SJSA1 (cell line): ENCODE measurements at places on chromosomes 6 and 20. TPM values are rescaled to one million over a fixed set of nuclear protein-coding genes. Genes with fewer than 3 reads are reported as not detected.
A peak's percentile ranks its signal among the peaks of the same experiment; 100 is the strongest.

GRCh38 chr20:3312940-3313682, 74.1 kb upstream of the SLC4A11 start:
- DNase-seq, result no peak

GRCh38 chr6:166989427-166990032, 9.7 kb upstream of the CEP43 start:
- DNase-seq, result peak; percentile 28

DNA sequence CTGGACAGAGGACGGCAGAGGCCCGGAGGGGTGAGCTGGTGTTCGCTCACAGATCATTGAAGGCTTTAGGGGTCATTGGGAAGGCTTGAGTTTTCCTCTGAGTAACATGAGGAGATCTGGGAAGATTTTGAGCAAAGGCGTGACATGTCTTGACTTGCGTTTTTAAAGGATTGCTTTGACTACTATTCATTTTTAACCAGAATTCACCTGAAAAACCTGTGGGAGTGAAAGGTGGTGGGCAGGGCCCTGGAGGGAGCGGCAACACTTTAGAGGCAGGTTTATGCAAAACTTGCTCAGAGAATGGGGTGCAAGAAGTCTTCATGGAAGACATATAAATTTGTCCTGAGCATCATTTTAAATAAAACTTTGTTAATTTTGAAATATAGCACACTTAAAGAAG, 72.2 kb upstream of the EEF1E1 start:
- DNase-seq, result no peak

GRCh38 chr20:46087161-46087560, 2.6 kb downstream of the NCOA5 start:
- DNase-seq, result no peak

- DNase-seq, result peak; percentile 14
Measured at GRCh38 chr20:2137552-2138201, 36.0 kb downstream of the STK35 start.

DNA sequence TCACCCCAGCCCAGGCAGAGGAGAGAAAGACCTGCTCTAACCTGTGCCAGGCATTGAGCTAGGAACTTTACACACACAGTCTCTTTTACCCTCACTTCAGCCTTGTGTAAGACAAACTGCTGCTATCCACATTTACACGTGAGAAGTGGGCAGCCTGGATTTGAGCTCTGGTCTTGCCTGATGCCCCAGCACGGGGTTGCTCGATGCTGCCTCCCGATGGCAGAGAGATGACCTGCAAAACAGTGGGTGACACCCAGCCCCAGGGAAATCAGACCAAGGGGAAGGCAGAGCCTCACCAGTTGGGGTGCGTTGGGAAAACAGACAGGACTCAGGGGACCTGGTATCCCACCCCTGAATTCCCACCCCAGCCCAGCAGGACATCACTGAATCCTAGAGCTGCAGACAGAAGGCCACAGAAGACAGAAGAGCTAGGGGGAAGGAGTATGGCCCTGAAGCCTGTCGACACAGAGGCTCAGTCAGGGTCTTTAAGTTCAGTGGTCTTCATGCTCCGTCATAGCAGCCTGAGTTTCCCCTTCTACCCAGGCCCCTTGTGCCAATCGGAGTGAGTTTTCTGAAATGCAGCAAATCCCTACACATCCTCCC, 990 bp downstream of the BPI start:
- DNase-seq, result no peak

- no peak for DNase-seq
Measured at GRCh38 chr20:52682237-52682636, 289.9 kb upstream of the TSHZ2 start.

GRCh38 chr20:60206259-60206658, 248.0 kb downstream of the CDH26 start:
- peak; percentile 35 for DNase-seq

GRCh38 chr6:143594647-143595046, 83.1 kb upstream of the PHACTR2 start:
- DNase-seq, result no peak

DNA sequence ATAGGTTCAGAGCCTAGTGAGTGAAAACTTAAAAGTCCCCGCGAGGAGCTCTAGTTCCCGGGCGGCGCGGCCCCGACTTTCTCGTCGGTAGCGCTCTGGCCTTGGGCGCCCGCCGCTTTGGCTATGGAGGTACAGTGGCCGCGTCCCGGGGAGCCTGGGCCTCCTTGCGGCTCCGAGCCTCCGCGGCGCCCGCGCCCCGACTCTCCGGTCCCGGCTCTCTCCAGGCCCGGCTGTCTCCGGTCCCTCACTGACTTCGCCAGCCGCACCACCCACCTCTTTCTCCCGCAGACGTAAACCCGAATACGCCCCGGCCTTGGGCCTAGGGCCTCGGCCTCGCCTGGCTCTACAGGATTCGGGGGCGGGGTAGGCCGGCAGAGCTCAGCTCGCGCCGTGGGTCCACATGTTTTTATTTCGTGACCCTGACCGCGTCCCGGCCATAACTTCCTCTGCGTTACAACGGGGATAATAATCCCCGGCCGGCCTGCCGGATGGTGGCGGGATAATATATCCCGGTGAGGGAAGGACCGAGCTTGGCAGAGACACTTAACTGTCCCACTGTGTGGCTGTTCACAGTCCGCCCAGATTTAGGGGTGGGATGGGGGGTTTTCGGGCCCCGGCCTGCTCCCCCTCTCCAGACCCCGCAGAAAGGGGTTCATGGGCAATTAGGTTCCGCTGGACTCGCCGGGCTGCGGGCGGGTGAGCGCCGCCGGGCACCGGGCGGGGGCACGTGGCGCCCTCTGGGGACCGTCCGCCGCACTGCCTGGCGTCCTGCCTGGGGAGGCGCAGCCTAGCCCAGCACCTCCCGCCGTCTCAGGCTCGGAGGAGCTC, 10.0 kb upstream of the TBX18 start:
- no peak for DNase-seq

GRCh38 chr6:33740204-33740608, 6.5 kb downstream of the IP6K3 start:
- no peak for DNase-seq

The CST7 gene
- not detected in 2 replicates for total RNA-seq

The C4A gene
- total RNA-seq, result 0.47 and 1.4 TPM in 2 replicates
